ENCODE measurements at places on chromosomes 7 and 10.

DNA sequence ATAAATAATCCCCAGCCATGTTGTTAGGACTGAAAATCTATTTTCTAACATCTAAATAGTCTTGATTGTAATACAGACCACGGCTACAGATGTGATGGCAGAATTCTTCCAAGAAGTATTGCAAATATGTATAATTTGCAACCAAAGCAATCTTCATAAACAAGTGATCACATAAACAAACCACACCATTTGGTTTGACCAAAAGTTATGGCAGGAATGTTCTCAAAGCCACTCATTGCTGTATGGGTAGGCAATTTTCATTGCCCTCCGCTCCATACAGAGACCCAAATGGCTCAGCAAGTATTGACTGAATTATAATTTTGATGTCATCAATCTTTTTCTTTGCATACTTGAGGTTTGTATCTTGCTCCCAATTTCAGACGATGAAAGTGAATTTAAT lies 19.0 kb upstream of the RHOBTB1 start:
- DNase-seq, result no peak

DNA sequence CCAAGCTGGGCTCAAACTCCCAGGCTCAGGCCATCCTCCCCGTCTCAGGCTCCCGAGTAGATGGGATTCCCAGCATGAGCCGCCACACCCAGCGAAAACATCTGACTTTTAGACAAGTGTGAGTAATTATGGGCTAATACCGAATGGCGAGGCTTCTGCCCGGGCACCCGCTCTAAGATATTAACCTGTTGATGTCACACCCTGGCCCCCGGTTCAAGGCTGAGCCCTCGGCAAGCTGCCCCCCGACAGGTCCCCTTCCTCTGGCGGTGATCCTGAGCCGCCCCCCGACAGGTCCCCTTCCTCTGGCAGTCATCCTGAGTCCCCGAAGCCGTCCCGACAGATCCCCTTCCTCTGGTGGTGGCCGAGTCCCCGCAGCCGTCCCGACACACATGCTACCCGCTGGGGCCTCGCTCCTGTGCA lies 5.2 kb downstream of the PSMG3 start:
- no peak for DNase-seq

GRCh38 chr7:66756889-66757288 lies 16.4 kb downstream of the RABGEF1 start:
- DNase-seq, result no peak

GRCh38 chr7:159140170-159140910 lies 4.3 kb downstream of the VIPR2 start:
- DNase-seq, result no peak

- DNase-seq, result no peak
Observed at GRCh38 chr10:22489467-22489866, 144.2 kb downstream of the SPAG6 start.

DNA sequence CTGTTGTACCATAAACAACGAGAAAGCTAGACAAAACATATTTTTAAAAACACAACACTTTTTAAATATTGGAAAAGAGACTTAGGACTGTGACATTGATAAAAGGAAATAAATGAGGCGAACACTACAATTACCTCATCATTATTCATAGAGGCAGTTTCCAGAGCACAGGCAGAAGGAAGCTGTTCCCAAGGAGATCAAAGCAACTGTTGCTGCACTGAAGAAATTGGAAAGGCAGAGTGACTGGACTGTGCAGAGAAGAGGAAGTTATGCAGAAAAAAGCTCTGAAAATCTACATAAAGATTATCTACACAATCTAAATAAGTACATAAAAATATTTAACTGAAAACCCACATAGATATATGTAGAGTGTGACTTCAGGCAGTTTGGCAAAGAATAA lies 32.8 kb downstream of the MYO3A start:
- no peak for DNase-seq

DNA sequence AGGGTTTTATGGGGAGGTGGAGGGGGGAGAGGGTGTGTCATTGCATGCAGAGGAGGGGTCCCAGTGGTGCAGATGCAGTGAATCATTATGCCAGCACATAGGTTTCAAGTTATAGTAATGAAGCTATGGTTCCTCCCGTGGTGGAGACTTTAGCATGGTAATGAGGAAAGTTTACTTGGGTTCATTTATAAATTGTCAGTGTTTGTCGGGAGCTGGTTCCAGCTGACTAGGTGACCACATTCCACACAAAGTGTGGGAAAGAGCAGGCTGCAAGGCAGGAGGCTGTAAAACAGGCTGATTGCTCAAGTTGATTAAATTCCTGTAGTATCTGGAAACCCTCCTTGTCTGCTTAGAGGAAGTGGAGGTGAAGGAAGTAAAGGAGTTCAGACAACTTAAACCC lies 78.9 kb downstream of the SRI start:
- no peak for DNase-seq

GRCh38 chr7:24378871-24379616 lies 95.1 kb downstream of the NPY start:
- no peak for DNase-seq

GRCh38 chr7:17502213-17503060 lies 204.0 kb downstream of the AHR start:
- no peak for DNase-seq

GRCh38 chr10:61923210-61923949 lies 21.9 kb downstream of the ARID5B start:
- no peak for DNase-seq

GRCh38 chr10:113665806-113666354 lies 2.0 kb upstream of the NRAP start:
- no peak for DNase-seq

GRCh38 chr10:77390481-77390891 lies 247.1 kb downstream of the KCNMA1 start:
- no peak for DNase-seq

GRCh38 chr7:155343661-155344121 lies 46.0 kb downstream of the INSIG1 start:
- no peak for DNase-seq

DNA sequence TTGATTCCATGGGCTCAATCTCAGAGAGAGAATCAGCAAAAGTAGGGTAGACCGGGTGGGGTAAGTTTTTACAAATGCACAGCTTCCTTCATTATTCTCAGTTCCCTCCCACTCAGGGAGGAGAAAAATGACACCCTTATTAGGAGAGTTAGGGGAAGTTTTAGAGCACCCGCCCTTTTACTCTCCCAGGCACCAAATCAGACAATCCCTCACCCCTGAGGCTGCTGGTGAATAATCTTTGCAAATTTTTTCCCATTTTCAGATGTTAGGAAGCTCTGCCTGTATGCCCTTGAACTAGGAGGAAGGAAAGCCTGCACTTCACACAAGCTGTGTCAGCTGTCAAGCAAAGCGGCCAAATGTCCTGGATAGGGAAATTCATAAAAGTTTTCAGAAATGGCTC lies 834.9 kb downstream of the GRID1 start:
- no peak for DNase-seq

- DNase-seq, result no peak
Observed at GRCh38 chr7:4225881-4226523, 456.1 kb upstream of the FOXK1 start.

GRCh38 chr7:140055833-140056232 lies 6.9 kb downstream of the PARP12 start:
- DNase-seq, result no peak

GRCh38 chr7:318878-319661 lies 29.1 kb downstream of the FOXL3 start:
- DNase-seq, result no peak

- no peak for DNase-seq
Observed at GRCh38 chr7:54757711-54758110, 1.3 kb downstream of the SEC61G start.

GRCh38 chr7:143355450-143356385 lies 6.8 kb downstream of the FAM131B start:
- DNase-seq, result no peak

- DNase-seq, result no peak
Observed at GRCh38 chr7:85133560-85133959, 53.3 kb downstream of the SEMA3D start.

DNA sequence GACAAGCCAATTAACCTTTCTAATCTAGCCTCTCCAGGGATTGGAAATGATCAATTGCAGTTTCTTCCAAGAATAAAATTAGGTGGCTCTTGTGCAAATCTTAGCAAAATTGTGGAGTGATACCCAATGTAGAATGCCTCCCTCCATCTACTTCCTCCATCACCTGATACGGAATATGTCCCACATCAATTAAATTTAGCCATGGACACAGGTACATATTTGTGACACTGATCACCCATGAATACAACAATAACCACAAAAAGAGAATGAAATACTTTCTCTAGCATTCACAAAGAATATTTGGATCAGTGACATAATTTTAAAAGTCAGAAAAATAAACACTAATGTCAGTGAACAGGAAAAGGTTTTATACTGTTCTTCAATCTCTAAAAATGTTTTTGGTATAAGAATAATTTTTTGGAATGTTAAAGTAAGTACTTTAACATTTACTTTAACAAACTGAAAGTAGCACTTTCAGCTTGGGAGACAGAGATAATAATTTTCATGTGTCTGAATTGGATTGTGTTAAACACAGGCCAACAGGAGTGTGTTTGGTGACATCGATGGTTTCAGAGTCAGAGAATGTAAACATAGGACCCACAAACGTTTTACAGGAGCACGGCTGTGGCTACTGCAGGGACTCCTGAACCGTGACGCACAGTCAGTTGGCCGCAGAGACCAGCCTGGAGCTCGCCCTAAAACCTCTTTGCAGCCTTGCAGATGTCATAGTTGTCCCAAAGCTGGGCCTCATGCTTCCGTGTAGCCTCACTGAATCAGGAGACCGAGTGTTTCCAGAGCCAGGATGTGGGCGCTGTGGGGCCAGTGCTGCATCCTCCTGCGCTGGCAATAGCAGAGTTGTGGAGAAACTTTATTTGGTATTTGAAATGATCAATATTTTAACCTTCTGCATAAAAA lies 7.2 kb downstream of the RBM20 start:
- DNase-seq, result no peak

DNA sequence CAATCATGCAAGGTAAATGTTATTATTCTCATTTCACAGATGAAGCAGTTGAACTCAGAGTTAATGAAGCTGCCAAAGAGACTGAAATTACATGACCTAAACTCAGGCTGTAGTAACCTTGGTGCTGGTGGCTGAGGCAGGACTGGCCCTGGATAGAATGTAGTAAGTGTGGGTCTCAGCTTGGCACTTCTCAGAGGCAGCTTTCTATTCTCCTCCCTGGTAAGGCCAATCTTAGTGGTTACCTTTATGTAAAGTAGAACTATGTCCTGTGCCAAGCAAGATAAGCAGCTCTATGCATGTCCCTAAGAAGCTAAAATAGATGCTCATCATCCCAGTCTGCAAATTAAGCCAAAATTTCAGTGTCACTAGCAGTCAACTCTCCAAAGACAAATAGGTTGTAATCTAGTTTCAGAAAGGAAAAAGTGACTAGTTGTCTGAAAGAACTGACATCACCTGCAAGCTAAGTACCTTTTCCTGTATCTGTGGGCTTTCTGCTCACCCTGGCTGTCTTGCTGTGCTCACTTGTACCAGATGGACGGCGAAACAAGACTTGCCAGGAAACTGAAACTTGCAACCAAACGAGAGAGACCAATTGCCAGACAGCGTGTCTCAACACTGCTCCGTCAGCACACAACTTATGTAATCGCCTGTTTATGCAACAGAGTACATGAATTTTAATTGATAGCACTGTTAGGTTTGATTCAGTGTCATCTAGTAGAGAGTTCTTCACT lies 43.7 kb downstream of the CH25H start:
- peak; percentile 27 for DNase-seq

- no peak for DNase-seq
Observed at GRCh38 chr7:39683216-39683845, 60.0 kb downstream of the RALA start.

GRCh38 chr10:3950676-3951275 lies 165.8 kb upstream of the KLF6 start:
- no peak for DNase-seq

Measured in activated T-cell treated with anti-CD3 and anti-CD28 coated beads, Interleukin-2, amount 50 U/mL, for 4 hours (primary cell).